Urinary bladder (tissue), 4 donors: ENCODE measurements at places on chromosomes 12 and 14. TPM values are rescaled to one million over a fixed set of nuclear protein-coding genes. Genes with fewer than 3 reads are reported as not detected.

Gene RFLNA
- 6.0 TPM for total RNA-seq

Gene CD163L1
- 7.3 TPM for total RNA-seq

Gene SLC5A8
- total RNA-seq, result 0.42 TPM

Gene ANKRD33
- not detected for total RNA-seq

Gene SNAPC1
- total RNA-seq, result 12.5 TPM
